ENCODE measurements at places on chromosomes 12 and 14. TPM values are rescaled to one million over a fixed set of nuclear protein-coding genes. Genes with fewer than 3 reads are reported as not detected.

- H3K27me3 ChIP-seq = no peaks in the 10 kb centered on the region
- no peak overlapping the region for H3K4me3 ChIP-seq
- H3K36me3 ChIP-seq = no peaks in the 10 kb centered on the region
- DNase-seq = no peak
- H3K27ac ChIP-seq = no peak overlapping the region
- peaks cover 6% of the 10 kb centered on the region for H3K4me1 ChIP-seq
These were observed 39.8 kb downstream of the TMEM63C start for GRCh38 chr14:77221241-77221871.

Gene PLXNC1
- 201 TPM for total RNA-seq

GRCh38 chr14:77902811-77903210 is 102.9 kb downstream of the ADCK1 start:
- no peaks in the 10 kb centered on the region for H3K4me1 ChIP-seq
- H3K36me3 ChIP-seq = no peaks in the 10 kb centered on the region
- DNase-seq = no peak

DNA sequence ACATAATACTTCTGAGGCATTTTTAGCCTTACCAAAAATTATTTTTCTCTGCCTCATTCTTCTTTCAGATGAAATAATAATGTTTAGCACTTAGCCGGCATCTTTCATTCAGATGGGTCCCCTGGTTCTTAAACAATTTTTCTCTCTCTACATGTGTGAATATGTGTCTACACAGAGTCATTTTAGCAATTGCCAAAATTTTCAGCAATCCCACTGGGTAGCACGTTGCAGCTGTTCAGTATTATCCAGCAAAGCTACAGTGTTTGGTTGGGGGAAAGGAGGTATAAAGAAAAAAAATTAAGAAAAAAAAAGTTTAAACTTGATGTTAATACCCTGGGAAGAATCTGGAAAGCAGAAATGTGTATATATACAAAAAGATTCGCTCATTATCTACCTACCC is 160.5 kb upstream of the TRHDE start:
- H3K27ac ChIP-seq = no peak overlapping the region
- no peaks in the 10 kb centered on the region for H3K27me3 ChIP-seq
- no peaks in the 10 kb centered on the region for H3K4me1 ChIP-seq

- no peaks in the 10 kb centered on the region for H3K36me3 ChIP-seq
- no peaks in the 10 kb centered on the region for H3K27me3 ChIP-seq
- DNase-seq = peak; percentile 29
- H3K4me3 ChIP-seq = peak within 1 kb of the TSS; percentile 42
These were observed at the start of gene ERBB3 for GRCh38 chr12:56079723-56080555. Gene ERBB3, plus strand, starts transcription at chr12:56080165. Its CDS starts 136 bp downstream, at chr12:56080301.

Gene ALDH2
- total RNA-seq = 58.4 TPM

Gene ANO4
- 9.5 TPM for total RNA-seq

GRCh38 chr14:100504372-100505078 is 82.7 kb downstream of the BEGAIN start:
- H3K27ac ChIP-seq = no peak overlapping the region
- H3K4me1 ChIP-seq = no peaks in the 10 kb centered on the region
- H3K36me3 ChIP-seq = no peaks in the 10 kb centered on the region
- DNase-seq = no peak
- no peaks in the 10 kb centered on the region for H3K27me3 ChIP-seq

Gene DHH
- 148 TPM for total RNA-seq

DNA sequence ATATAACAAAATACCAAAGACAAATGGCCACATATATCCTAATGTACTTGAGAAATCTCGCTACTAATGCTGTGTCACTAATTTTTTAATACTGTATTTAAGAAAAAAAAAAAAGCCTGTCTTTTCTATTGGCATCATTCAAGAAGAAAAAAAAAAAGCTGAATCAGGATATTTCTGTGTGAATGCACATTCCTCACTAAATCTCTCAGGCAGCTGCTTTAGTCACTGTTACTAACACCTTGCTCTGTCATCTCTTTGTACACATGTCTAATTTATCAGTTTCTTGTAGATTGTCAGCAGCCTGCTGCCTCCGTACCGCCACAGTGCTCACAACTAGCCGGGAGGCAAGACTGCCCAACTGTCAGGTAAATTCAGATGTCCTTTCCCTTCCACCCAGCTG is 32.0 kb upstream of the FGD4 start:
- no peaks in the 10 kb centered on the region for H3K36me3 ChIP-seq
- no peak overlapping the region for H3K4me3 ChIP-seq
- DNase-seq = no peak
- H3K27ac ChIP-seq = no peak overlapping the region
- no peaks in the 10 kb centered on the region for H3K27me3 ChIP-seq

Gene CACNA2D4
- 15.8 TPM for total RNA-seq

- H3K27ac ChIP-seq = no peak overlapping the region
- no peaks in the 10 kb centered on the region for H3K27me3 ChIP-seq
- peaks cover 13% of the 10 kb centered on the region for H3K4me1 ChIP-seq
- no peak for DNase-seq
These were observed 21.2 kb downstream of the APPL2 start for GRCh38 chr12:105214670-105215375.

- H3K27ac ChIP-seq = no peak overlapping the region
- H3K27me3 ChIP-seq = no peaks in the 10 kb centered on the region
- peaks cover 7% of the 10 kb centered on the region for H3K4me1 ChIP-seq
- no peak overlapping the region for H3K4me3 ChIP-seq
These were observed 20.7 kb upstream of the TMEM106C start for GRCh38 chr12:47942614-47943225.

- no peak for DNase-seq
- no peaks in the 10 kb centered on the region for H3K27me3 ChIP-seq
- H3K4me1 ChIP-seq = peaks cover 17% of the 10 kb centered on the region
- no peak overlapping the region for H3K4me3 ChIP-seq
- no peak overlapping the region for H3K27ac ChIP-seq
These were observed 42.9 kb upstream of the NR2C1 start for GRCh38 chr12:95116341-95116740.

GRCh38 chr12:131052929-131053328 is 99.2 kb downstream of the ADGRD1 start:
- H3K27ac ChIP-seq = no peak overlapping the region
- DNase-seq = no peak
- H3K4me3 ChIP-seq = no peak overlapping the region
- no peaks in the 10 kb centered on the region for H3K27me3 ChIP-seq

Gene CLEC1B
- total RNA-seq = 0.63 TPM

DNA sequence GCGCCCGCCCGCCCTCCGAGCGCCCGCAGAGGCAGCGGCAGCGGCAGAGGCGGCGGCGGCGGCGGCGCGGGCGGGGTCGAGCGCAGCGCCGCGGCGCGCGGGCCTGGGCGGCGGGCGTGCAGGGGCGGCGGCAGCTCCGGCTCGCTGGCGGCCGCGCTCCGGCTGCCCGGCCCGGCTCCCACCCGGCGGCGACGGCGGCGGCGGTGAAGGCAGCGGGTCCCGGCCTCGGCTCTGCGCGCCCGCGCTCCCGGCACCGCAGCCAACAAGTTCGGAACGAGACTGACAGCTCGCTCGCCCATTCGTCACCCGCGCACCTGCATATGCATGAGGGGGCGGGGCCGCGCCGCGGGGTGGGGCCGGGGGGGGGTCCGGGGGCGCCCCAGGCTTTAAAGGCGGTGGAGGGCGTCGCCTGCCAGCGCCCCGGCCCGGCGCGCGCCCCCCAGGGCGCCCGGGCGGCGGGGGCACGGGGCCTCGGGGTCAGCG is at the start of gene JAG2:
TSS of gene JAG2 (minus strand) at position 281 of the 483 bp plus-strand sequence. CDS start 356 bp downstream, outside the sequence.
- peak within 1 kb of the TSS; percentile 32 for H3K4me3 ChIP-seq
- peaks cover 4% of the 10 kb centered on the region for H3K4me1 ChIP-seq
- H3K36me3 ChIP-seq = no peaks in the 10 kb centered on the region
- H3K27me3 ChIP-seq = no peaks in the 10 kb centered on the region

GRCh38 chr14:20179218-20179617 is 11.5 kb upstream of the OR11G2 start:
- H3K4me1 ChIP-seq = no peaks in the 10 kb centered on the region
- H3K27me3 ChIP-seq = no peaks in the 10 kb centered on the region
- H3K4me3 ChIP-seq = no peak overlapping the region
- peak; percentile 19 for DNase-seq
- H3K27ac ChIP-seq = no peak overlapping the region

Gene KRT72
- total RNA-seq = 16.5 TPM

Gene MOAP1
- 25.5 TPM for total RNA-seq

- no peak overlapping the region for H3K27ac ChIP-seq
- no peaks in the 10 kb centered on the region for H3K27me3 ChIP-seq
These were observed 87.0 kb downstream of the DAD1 start for GRCh38 chr14:22502007-22502406.

DNA sequence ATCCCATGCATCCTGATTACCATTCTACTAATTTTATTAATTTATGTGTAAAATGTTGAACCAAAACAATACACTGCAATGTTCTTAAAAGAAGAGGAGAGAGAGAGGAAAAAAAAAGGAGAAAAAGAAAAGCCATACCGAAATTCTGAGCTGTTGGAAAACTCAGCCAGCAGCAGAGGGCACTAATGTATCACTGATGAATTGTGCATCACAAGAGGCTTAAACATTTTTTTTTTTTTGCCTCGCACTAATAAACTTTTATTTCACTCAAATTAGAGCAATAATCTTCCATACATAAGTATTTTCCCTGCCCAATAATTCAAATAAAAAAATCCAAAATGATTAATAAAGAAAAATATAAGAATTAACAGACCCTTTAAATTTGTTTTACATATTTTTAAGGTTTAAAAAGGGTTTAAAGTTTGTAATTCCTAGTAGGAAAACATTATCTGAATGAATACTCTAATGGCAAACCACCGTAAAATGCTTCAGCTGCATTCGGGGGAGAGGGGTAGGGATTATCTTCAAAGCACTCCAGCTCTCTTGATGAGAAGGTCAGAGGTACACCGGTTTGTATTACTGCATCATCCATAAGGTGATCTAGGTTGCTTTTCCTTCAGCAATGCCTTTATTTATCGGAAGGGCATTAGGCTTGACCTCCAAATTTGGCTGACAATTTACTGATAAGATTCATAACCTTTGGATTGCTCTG is 41.9 kb downstream of the ATP23 start:
- H3K27me3 ChIP-seq = no peaks in the 10 kb centered on the region
- H3K36me3 ChIP-seq = no peaks in the 10 kb centered on the region
- H3K27ac ChIP-seq = no peak overlapping the region
- H3K4me3 ChIP-seq = no peak overlapping the region
- peak; percentile 59 for DNase-seq

Gene RAB15
- total RNA-seq = 1.9 TPM

GRCh38 chr12:52455821-52456220 is 3.9 kb upstream of the KRT6B start:
- DNase-seq = no peak
- H3K36me3 ChIP-seq = no peaks in the 10 kb centered on the region
- no peaks in the 10 kb centered on the region for H3K27me3 ChIP-seq
- no peak overlapping the region for H3K4me3 ChIP-seq

DNA sequence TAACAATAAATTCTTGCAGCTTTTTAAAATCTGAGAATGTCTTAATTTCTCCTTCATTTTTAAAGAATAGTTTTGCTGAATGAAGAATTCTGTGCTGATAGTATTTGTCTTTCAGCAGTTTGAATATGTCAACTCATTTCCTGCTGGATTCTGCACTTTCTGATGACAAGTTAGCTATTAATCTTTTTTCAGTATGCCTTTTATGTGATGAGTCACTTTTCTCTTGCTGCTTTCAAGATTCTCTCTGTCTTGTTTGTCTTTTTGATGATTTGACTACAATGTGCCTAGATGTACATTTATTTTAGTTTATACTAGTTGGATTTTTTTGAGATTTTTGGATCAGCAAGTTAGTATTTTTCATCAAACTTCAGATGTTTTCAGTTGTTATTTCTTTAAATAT is 87.9 kb upstream of the AVPR1A start:
- no peaks in the 10 kb centered on the region for H3K4me1 ChIP-seq
- no peaks in the 10 kb centered on the region for H3K36me3 ChIP-seq
- no peaks in the 10 kb centered on the region for H3K27me3 ChIP-seq
- H3K27ac ChIP-seq = no peak overlapping the region
- H3K4me3 ChIP-seq = no peak overlapping the region

Gene PPP4R4
- 24.3 TPM for total RNA-seq

Gene FAM234B
- 13.2 TPM for total RNA-seq

DNA sequence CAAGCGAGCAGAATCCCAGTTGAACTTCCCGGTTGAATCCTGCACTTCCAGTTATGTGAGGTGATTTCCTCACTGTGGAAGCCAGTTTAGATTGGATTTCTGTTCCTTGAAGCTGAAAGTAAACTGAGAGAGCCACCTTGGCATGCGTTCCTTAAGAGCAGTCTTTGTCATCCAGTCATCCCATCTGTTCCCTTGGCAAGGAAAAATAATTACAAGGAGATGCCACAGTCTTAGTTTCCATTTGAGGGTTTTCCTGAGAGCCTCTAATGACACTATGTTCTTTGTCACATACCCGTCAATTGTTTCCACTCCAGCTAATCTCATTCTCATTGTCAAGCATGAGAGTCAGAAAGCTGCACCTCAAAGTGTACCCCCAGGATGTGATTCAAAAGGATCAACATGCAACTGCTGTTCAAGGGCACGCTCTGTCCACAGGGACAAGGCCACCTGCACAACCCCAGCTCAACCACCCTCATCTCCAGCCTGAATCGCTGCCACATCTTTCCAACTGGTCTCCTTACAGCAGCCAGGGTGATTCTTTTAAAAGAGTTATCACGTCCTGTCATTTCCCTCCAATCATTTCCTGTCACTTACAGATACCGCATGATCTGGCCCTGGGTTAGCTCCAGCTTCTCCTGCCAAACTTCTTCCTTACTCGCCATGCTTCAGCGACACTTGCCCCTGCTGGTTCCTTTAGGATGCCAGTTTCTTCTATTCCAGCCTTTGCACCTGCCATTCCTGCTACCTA is 18.0 kb upstream of the TCP11L2 start:
- no peaks in the 10 kb centered on the region for H3K27me3 ChIP-seq
- H3K36me3 ChIP-seq = no peaks in the 10 kb centered on the region
- no peak overlapping the region for H3K4me3 ChIP-seq
- no peak overlapping the region for H3K27ac ChIP-seq
- H3K4me1 ChIP-seq = no peaks in the 10 kb centered on the region
- no peak for DNase-seq

- peak overlapping the region; percentile 71 for H3K4me3 ChIP-seq
- peak; percentile 37 for DNase-seq
- H3K27me3 ChIP-seq = no peaks in the 10 kb centered on the region
- H3K36me3 ChIP-seq = no peaks in the 10 kb centered on the region
- H3K27ac ChIP-seq = no peak overlapping the region
- peaks cover 5% of the 10 kb centered on the region for H3K4me1 ChIP-seq
These were observed 888 bp downstream of the CCDC88C start for GRCh38 chr14:91416744-91417119.

Gene JPH4
- total RNA-seq = 3.9 TPM

DNA sequence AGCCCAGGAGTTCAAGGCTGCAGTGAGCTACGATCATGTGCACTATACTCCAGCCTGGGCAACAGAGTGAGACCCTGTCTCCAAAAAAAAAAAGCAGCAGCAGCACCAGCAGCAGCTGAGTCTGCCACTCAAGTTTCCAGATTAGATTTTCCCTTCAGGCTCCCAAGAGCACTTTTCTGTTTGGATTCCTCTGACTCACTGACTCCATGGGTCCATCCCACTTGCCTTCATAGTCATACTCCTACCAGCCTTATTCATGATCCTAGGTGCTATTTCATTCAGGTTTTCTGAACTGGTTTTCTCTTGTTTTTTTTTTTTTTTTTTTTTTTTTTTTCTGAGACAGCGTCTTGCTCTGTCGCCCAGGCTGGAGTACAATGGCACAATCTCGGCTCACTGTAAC is 6.8 kb upstream of the TWF1 start:
- DNase-seq = no peak
- H3K36me3 ChIP-seq = no peaks in the 10 kb centered on the region
- H3K4me1 ChIP-seq = no peaks in the 10 kb centered on the region
